Fibroblast of upper back skin (primary cell): ENCODE measurements at places on chromosomes 2 and 18.

- DNase-seq = no peak
These were observed 3.8 kb downstream of the CXCR2 start for GRCh38 chr2:218129458-218130135.

DNA sequence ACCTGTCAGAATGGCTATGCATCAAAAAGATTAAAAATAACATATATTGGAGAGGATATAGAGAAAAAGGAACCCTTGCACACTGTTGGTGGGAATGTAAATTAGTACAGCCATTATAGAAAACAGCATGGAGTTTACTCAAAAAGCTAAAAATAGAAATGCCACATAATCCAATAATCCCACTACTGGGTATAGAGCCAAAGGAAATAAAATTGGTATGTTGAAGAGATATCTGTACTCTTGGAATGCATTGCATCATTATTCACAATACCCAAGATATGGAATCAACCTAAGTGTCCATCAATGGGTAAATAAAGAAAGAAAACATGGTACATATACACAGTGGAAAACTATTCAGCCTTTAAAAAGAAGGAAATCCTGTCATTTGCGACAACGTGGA lies 77.2 kb downstream of the C1D start:
- DNase-seq = no peak

DNA sequence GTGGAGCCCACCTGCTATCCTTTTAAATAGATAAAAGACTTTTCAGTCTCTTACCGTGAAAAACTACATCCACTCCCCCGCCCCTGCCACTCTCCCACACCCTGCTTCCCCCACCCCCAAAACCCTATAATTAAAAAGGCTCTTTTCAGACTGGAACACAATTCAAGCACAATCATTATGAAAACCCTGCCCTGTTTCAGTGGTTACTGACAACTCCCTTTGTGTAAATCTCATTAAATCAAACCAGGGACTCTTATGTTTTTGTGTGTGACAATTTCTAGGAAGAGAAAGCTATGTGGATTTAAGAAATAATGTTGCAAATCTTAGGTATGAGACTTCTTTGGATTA lies 21.0 kb upstream of the ZNF532 start:
- DNase-seq = no peak

GRCh38 chr2:7670905-7671641 lies 753.9 kb downstream of the RNF144A start:
- peak; percentile 56 for DNase-seq

GRCh38 chr2:135113322-135113721 lies 61.2 kb downstream of the RAB3GAP1 start:
- DNase-seq = no peak

GRCh38 chr18:50075772-50076171 lies 119.2 kb downstream of the MYO5B start:
- no peak for DNase-seq

GRCh38 chr2:204346906-204347305 lies 198.4 kb upstream of the PARD3B start:
- no peak for DNase-seq

DNA sequence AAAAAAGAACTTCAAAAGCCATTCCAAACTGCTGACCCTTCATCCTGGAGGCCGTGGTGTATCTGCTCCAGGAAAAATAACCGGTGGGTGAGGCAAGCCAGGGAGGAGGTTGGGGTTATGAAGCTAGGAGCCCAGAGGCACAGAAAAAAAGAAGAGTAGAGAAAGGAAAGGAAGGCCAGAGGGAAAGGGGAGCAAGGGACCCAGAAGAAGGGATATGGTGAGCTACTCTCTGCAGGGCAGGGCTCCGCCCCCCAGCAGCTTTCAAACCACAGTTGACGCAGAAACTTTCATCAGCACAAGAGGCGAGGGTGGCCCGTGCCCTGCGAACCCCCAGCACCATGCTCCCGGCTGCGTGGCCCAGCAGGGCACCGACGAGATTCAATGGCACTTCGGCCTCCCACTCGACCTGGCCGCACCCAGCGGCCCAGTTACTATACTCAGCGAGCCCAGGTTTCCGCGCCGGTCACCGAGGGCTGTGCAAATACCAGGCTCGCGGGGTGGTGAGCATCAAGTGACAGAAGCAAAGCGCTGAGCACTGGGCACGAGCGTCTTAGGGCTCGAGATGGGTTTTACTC lies 665 bp downstream of the MCM6 start:
- peak; percentile 60 for DNase-seq

DNA sequence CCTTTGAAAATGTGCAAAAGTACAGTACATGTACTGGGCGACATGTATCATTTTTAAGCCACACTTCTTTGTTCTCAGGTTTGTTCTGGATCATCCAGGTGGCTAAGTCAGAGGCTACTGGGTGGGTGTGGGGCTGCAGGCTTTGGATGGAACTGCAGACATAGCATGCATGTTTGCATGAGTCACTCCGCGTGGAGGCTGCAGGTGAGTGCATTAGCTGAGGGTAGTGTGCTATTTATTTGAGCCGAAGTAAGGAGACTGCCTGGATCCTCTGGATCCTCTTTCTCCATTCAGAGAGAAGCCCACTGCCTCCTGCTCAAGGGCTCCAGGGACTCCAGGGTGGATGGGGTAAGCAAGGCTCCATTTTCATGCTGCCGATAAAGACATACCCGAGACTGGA lies 9.4 kb upstream of the NEURL3 start:
- no peak for DNase-seq

- peak; percentile 8 for DNase-seq
These were observed 22.1 kb upstream of the ARPC2 start for GRCh38 chr2:218194880-218195279.

DNA sequence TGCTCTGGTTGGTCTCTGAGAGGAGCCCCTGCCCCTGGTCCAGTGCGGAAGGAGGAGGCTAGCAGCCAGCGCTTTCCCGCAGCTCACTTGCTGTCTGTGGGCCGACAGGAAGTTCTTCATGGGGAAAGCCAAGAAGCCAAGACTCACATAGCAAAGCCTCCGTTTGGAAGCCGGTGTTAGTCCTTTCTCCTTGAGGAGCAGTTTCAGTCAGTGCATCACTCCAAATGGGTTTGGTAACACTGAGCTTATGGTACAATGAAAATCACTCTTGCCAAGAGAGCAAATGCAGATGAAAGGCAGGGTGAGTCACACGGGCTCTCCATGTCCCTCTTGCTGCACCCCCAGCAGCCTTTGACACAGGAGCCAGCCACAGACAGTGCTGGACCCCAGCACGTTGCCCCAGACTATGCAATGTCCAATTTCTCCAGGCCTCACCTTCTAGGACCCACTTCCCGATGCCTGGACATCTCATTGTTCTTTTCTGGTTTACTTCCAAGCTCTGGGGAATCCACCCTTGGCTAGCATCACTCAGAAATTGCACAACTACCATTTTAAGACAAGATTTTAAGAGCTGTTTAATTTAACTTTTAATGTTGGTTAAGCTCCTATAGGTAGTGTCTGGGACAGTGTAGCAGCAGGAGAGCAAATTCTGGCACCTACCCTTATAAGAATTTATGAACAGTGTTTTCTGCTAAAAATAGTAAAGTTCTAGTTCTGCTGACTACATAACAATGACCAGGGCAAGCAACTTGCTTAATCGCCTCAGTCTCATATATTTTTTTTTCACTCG lies 174.9 kb downstream of the ASB1 start:
- peak; percentile 66 for DNase-seq

GRCh38 chr2:135169900-135170753 lies 118.0 kb downstream of the RAB3GAP1 start:
- DNase-seq = no peak

DNA sequence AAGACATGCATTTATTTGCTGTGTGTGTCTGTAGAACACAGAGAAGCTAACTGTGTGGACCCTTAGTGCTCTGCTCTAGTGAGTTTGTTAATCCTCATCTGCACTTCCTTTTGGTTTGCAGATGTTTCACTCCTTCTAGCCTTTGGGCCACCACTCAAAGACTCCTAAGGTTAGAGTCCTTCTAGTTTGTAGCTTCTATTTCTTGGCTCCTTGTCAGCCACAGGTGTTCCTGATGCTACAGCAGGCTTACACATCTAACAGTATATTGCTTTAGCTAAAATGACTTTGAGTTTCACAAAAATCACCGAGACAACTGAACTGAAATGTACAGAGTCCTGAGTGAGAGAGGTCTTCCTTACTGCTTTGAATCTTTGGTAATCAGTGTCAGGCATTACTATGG lies 551.4 kb downstream of the NRXN1 start:
- DNase-seq = no peak

GRCh38 chr2:118207889-118208288 lies 119.6 kb downstream of the INSIG2 start:
- DNase-seq = no peak

GRCh38 chr2:4745056-4745991 lies 946.9 kb upstream of the SOX11 start:
- DNase-seq = no peak

DNA sequence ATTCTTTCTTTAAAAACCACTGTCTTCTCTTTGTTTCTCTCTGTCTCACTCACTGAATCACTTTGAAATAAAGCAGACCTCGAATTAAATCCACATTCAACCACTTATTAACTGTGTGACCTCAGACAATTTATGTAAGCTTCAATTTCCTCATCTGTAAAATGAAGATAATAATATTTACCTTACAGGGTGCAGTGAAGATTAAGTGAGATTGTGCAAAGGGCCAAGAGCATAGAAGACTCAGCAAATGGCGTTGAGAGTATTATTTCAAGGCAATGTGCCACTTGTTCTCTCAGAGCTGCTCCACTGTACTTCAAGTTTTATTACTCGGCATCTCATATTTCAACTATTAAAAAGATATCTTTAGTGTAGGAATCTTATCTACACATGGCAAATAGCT lies 454.2 kb upstream of the HNRNPA3 start:
- no peak for DNase-seq

DNA sequence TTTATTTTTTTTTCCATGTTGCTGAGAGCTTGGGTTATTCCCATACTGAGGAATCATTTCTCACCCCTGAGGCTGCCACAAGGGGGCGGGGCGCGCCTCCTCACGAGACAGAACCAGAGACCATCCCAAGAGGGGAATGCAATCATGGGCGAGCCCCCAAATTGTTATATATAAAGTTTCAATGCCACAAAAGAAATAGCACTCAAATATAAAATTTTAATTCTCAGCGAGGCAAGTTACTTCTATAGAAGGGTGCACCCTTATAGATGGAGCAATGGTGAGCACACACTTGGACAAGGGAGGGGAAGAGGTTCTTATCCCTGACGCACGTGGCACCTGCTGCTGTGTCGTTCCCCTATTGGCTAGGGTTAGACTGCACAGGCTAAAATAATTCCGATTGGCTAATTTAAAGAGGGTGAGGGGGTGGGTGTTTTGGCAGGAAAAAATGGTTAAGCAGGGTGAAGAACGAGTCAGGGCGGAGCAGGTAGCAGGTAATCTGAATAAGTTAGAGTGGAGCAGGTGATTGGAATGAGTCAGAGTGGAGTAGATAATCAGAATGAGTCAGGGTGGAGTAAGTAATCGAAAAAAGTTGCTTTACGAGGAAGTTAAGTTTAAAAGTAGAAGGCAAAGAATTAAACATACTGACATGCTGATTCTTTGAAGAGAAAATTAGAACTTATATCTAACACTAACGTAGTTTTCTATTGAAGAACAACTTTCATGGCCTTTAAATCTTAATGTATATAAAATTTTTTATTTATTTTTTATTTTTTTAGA lies 177.5 kb downstream of the MTCL1 start:
- DNase-seq = no peak

GRCh38 chr2:73225513-73226360 lies 7.3 kb downstream of the PRADC1 start:
- no peak for DNase-seq

GRCh38 chr2:79271456-79271855 lies 111.9 kb upstream of the REG3A start:
- DNase-seq = no peak

- peak; percentile 40 for DNase-seq
These were observed 206.8 kb downstream of the TXNL1 start for GRCh38 chr18:56431551-56431950.

GRCh38 chr18:35703043-35703688 lies 121.6 kb downstream of the GALNT1 start:
- DNase-seq = no peak

DNA sequence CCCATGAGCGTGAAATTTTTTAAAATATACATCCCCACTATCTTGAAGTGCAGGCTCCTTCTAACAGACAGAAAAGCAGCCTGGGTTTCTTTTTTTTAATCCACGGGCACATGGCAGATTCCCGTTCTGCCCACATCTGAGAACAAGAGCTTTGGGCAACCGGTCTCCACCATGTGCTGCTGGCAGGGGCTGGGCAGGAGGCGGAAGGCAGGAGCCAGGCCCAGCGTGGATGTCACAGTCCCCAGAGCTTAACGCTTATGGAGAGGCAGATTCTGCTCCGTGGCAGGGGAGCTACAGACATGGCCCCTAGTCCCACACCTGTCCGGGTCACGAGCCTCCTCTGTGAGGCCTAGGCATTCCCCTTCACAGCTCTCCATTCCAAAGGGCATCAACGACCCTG lies 503.0 kb upstream of the MYT1L start:
- no peak for DNase-seq

DNA sequence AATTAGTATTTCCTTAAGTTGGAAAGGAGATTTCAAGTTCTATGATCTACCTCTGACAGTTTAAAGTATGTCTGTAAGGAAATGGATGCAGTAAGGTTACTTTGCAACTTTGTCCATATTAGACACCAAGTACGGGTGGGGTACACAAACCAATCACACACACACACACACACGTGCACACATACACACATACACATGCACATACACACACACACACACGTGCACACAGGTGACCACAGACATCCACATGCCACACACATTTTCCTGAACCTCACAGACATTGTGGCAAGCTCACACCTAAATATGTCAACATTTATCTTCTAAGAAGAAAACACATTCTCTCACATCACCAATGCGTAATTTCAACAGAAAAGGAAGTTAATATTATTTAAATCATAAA lies 165.9 kb downstream of the MYT1L start:
- DNase-seq = no peak

DNA sequence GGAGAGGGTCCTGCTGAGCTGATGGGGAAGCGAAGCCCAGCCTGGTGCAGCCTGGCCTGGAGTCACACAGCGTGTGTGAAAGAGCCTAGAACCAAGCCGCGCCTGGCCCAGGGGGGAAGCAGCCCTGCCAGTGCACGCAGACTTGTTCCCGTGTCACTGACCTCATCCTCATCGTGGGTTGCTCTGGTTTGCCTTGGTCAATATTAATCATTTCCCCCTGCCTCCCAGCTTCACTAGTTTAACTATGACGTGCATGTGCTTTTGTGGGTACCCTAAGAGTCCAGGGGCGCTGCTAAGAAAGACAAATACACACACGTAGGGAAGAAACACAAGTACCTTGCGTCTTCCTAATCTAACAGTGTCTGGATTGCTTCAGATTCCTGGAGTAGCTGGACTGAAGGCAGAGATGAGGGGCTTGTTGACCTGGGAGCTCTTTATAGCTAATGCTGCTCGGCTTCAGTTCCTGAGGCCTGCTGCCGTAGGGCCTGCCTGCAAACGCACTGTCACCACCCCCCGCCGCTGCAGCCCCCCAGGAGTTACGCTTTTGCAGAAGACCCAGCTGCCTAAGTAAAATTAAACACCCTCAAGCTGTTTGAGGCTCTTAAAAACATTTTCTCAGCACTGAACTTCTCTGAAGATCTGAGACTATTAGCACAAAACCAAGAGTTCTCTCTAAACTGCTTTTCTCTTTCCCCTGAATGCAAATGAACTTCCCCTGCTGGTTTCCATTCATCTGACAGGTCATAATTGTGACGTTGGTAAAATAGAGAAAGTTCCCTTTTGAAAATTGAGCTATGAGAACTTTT lies 159.2 kb downstream of the FAM210A start:
- no peak for DNase-seq

GRCh38 chr2:15472133-15472532 lies 89.0 kb downstream of the NBAS start:
- DNase-seq = no peak
